ENCODE measurements at places on chromosomes 13 and 19. TPM values are rescaled to one million over a fixed set of nuclear protein-coding genes. Genes with fewer than 3 reads are reported as not detected.

USPL1 gene
- 13.0 TPM for total RNA-seq

CYSLTR2 gene
- 0.37 TPM for total RNA-seq

NMRK2 gene
- total RNA-seq = not detected

GRCh38 chr13:98466634-98467236, 110.2 kb downstream of the STK24 start:
- peak; percentile 68 for DNase-seq
- H3K4me3 ChIP-seq = no peak overlapping the region
- peaks cover 22% of the 10 kb centered on the region for H3K36me3 ChIP-seq
- no peak overlapping the region for H3K27ac ChIP-seq
- H3K4me1 ChIP-seq = peaks cover 20% of the 10 kb centered on the region

GRCh38 chr19:23957660-23958281, 43.1 kb downstream of the ZNF726 start:
- no peaks in the 10 kb centered on the region for H3K27me3 ChIP-seq
- no peaks in the 10 kb centered on the region for H3K4me1 ChIP-seq
- H3K27ac ChIP-seq = no peak overlapping the region
- DNase-seq = no peak

GRCh38 chr19:36032251-36033104, at the start of gene CLIP3:
Gene CLIP3 (minus strand): TSS chr19:36032873. CDS start chr19:36032357, 516 bp downstream.
- peak within 1 kb of the TSS; percentile 32 for H3K4me3 ChIP-seq
- no peak for DNase-seq
- H3K4me1 ChIP-seq = no peaks in the 10 kb centered on the region
- peaks cover 4% of the 10 kb centered on the region for H3K36me3 ChIP-seq

DNA sequence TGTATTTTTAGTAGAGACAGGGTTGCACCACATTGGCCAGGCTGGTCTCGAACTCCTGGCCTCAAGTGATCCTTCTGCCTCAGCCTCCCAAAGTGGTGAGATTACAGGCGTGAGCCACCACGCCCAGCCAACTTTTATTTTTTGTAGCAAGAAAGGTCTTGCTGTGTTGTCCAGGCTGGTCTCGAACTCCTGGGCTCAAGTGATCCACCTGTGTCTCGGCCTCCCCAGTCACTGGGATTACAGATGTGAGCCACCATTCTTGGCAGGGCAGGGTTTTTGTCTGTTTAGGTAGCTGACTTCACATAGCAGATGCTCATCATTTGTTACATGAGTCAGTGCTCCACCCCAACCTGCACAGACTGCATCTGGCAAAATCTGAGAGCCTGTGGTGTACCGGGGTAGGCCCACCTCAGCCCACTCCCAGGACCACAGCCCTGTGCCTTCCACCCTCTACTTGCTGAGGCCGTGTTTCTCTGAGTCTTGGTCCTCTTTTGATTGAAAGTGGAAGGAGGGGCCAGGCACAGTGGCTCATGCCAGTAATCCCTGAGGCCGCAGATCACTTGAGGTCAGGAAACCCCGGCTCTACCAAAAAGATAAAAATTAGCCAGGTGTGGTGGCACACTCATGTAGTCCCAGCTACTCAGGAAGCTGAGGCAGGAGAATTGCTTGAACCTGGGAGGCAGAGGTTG, 4.2 kb upstream of the TNPO2 start:
- no peak overlapping the region for H3K27ac ChIP-seq
- peaks cover 17% of the 10 kb centered on the region for H3K4me1 ChIP-seq
- peaks cover 24% of the 10 kb centered on the region for H3K36me3 ChIP-seq
- H3K27me3 ChIP-seq = no peaks in the 10 kb centered on the region

DNA sequence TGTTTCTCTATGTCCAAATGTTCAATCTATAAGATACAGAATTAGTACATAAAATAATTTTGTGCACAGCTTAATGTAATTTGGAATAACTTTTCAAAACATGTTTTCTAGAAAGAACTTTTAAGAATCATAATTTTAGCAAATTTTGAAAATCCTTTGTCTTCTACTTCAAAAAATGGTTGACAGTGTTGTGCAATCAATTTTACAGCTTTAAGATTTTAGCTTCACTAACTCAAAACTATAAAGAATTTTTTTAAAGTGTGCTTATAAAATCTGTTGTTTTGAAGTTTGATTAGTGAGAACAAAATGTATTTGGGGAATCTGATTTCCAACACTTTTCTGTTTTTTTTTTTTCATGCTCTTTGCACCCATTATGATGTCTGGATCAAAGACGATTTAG, 12.7 kb upstream of the SPACA6 start:
- no peak overlapping the region for H3K4me3 ChIP-seq
- H3K27ac ChIP-seq = no peak overlapping the region
- no peak for DNase-seq
- no peaks in the 10 kb centered on the region for H3K4me1 ChIP-seq
- H3K36me3 ChIP-seq = no peaks in the 10 kb centered on the region
- peaks cover 2% of the 10 kb centered on the region for H3K27me3 ChIP-seq

- no peak overlapping the region for H3K4me3 ChIP-seq
- H3K4me1 ChIP-seq = no peaks in the 10 kb centered on the region
- no peak for DNase-seq
- H3K27ac ChIP-seq = no peak overlapping the region
These were observed 107.5 kb downstream of the CYSLTR2 start for GRCh38 chr13:48761256-48761655.

DNA sequence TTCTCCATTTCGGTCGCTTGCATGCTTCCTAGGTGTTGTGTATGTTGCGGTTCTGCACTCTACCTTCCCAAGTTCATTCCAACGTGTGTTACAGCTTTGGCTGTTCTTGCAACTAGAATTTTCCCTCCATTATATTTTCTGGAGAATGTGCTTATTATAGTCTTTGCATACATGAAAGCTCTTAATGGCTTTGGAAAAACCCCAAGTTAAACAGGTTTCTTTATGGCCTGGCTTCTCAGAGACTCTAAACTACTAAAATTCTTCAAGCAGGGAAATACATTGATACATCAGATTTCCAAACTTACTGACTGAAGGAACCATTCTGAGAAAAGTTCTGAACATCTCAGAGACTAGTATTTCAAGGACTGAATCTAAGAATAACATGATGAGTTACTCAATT, 11.9 kb downstream of the MIPEP start:
- DNase-seq = no peak
- H3K4me1 ChIP-seq = no peaks in the 10 kb centered on the region

DNA sequence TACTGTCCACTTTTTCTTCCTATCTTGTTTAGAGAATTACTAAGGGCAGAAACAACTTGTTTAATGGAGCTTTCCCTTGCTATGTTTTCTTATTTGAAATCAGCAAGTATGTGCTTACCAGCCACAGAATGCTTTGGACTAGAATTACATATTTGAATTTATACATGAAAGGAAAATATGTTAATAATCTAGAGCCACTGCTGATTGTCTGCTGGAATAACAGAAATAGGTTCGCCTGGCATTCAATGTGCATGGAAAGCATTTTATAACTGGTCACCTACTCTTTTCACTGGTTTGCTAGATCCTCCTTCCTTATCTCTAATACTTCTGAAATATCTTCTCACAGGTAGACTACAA, 8.0 kb downstream of the EFNB2 start:
- DNase-seq = no peak
- peaks cover 6% of the 10 kb centered on the region for H3K27me3 ChIP-seq
- no peak overlapping the region for H3K27ac ChIP-seq
- H3K4me1 ChIP-seq = no peaks in the 10 kb centered on the region
- no peaks in the 10 kb centered on the region for H3K36me3 ChIP-seq
- no peak overlapping the region for H3K4me3 ChIP-seq

- DNase-seq = no peak
- no peaks in the 10 kb centered on the region for H3K27me3 ChIP-seq
- no peaks in the 10 kb centered on the region for H3K36me3 ChIP-seq
- H3K4me1 ChIP-seq = no peaks in the 10 kb centered on the region
- H3K27ac ChIP-seq = no peak overlapping the region
These were observed 9.7 kb downstream of the RNASEH2B start for GRCh38 chr13:50919277-50919676.

- no peaks in the 10 kb centered on the region for H3K27me3 ChIP-seq
- H3K36me3 ChIP-seq = no peaks in the 10 kb centered on the region
- H3K4me3 ChIP-seq = no peak overlapping the region
- no peak for DNase-seq
These were observed 63.4 kb upstream of the C1QTNF9B start for GRCh38 chr13:23960566-23961156.
